Activated naive CD4-positive, alpha-beta T cell treated with anti-CD3 and anti-CD28 coated beads, Interleukin-2, amount 50 U/mL, for 16 hours (primary cell): ENCODE measurements at places on chromosomes 6 and 20.

- no peak for DNase-seq
Observed at GRCh38 chr20:31806564-31807355, 12.4 kb upstream of the MYLK2 start.

GRCh38 chr6:37319156-37319555 lies 34.6 kb upstream of the RNF8 start:
- DNase-seq: no peak

DNA sequence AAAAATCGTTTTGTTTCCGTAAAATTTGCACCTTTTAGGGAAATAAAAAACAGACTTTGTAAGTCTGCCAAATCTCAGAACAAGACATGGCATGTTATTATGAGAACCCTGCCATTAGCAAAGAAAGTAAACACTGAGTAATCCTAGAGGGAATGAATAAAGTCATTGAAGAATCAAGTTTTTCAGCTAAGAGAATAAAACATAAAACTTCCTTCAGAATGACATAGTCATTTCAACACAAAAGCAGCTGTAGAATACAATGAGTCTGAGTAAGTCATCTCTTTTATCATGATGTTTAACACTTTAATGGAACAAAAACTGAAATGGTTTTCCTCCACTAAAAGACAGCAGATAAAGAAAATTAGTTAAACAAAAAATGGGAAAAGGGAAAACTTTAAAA lies 10.3 kb upstream of the DST start:
- DNase-seq: no peak

- no peak for DNase-seq
Observed at GRCh38 chr6:75090576-75090975, 115.3 kb downstream of the COL12A1 start.

DNA sequence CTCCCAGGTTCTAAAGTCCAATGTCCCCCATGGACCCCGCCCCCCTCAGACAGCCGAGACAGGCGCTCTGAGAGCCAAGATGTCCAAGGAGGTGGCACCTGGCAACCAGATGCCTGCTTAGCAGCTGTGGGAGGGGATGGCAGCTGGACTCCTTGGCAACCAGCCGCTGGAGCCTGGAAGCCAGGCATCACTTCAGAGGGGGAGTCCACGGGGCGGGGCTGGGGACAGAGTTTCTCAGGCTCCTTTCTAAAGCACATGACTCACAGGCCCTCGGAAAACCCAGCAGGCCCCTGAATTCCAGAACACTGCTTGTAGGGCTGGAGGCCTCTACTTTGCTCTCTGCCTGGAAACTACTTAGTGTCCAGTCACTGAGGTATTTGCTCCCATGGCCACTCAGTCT lies 51.5 kb downstream of the PREX1 start:
- DNase-seq: no peak

- DNase-seq: no peak
Observed at GRCh38 chr6:91509711-91510110, 922.8 kb upstream of the MAP3K7 start.

- no peak for DNase-seq
Observed at GRCh38 chr6:106124437-106125430, 38.6 kb downstream of the PRDM1 start.

DNA sequence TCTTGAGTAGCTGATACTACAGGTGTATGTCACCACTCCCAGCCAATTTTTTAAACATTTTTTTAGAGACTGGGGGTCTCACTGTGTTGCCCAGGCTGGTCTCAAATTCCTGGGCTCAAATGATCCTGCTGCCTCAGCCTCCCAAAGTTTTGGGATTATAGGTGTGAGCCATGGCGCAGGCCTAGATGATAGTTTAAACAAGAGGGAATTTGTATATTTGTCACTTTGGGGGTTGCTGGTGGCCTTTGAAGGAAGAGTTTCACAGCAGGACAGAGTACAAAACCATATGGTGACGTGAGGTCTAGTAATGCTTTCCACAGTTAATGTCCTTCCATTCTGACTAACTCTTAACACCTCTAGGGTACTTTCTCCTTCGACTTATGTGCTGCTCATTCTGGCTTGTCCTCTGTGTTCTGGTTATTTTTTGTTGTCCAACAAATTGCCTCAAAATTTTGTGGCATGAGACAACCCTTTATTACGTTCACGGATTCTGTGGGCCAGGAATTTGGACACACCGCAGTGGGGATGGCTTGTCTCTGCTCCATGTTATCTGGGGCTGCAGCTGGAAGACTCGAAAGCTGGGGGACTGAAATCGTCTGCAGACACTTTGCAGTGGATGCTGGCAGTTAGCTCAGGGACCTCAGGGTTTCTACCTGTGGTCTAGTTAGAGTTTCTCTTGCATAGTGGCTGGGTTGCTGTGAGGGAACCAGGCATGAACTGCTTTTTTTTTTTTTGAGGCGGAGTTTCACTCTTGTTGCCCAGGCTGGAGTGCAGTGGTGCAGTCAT lies 23.0 kb upstream of the IER3 start:
- DNase-seq: no peak

DNA sequence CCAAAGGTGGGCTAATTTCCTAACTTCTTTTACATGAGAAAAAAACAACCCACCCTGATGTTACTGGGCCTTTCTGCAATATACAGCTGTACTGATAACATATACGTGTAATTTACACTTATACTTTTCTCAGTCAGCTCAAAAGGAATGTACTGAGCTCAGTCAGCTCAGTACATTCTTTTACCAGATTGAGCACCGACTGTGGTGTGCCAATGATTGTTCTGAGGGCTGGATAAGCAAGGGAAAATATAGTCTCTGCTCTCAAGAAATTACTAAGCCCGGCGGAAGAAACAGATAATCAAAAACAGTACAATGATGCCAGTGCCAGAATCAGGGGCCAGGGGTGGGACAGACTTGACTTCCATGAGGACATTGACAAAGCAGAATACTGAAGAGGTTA lies 10.0 kb upstream of the BLOC1S5 start:
- DNase-seq: no peak

- no peak for DNase-seq
Observed at GRCh38 chr20:57071283-57071731, 195.1 kb downstream of the BMP7 start.

DNA sequence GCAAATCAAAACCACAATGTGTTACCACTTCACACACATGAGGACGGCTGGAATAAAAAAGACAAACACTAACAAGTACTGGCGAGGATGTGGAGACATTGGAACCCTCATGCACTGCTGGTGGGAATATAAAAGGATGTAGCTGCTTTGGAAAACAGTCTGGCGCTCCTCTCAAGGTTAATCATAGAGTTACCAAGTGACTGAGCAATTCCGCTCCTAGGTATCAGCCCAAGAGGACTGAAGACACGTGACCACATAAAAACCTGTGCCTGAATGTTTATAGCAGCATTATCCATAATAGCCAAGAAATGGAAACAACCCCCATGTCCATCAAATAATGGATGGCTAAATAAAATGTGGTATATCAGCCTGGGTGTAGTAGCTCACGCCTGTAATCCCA lies 45.0 kb downstream of the VSTM2L start:
- DNase-seq: no peak

DNA sequence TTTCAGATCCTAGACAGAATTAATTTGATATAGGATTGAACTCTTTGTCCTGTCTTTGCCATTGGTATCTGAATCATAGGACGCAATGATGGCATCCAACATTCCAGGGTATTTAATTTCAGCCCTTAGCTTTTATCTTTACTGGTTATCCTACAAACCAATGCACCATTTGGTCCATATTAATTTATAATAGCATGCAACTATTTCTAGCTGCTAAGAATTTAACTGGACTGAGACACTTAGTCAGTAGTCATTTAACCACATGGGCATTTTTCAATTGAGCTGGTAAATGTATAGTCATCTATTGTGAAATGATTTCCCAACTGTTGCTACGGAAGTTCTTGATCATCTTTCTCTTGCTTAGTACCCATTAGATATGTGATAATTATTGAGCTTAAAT lies 141.1 kb downstream of the CD164 start:
- no peak for DNase-seq

GRCh38 chr20:16589623-16590022 lies 16.4 kb upstream of the KIF16B start:
- no peak for DNase-seq
